GM12878 (cell line): ENCODE measurements at places on chromosomes 7 and 10. TPM values are rescaled to one million over a fixed set of nuclear protein-coding genes. Genes with fewer than 3 reads are reported as not detected.
A peak's percentile ranks its signal among the peaks of the same experiment; 100 is the strongest.

The HHEX gene
- 17.8 and 21.6 TPM in 2 replicates for total RNA-seq

The ECHDC3 gene
- 6.6 and 8.5 TPM in 2 replicates for total RNA-seq

The AKR1D1 gene
- not detected in 2 replicates for total RNA-seq

GRCh38 chr10:3829156-3830050, 44.4 kb upstream of the KLF6 start:
- peaks cover 25% of the 10 kb centered on the region for H3K4me1 ChIP-seq
- DNase-seq, result no peak
- H3K27ac ChIP-seq, result peak overlapping the region; percentile 4
- no peak overlapping the region for H3K4me3 ChIP-seq
- no peaks in the 10 kb centered on the region for H3K36me3 ChIP-seq
